ENCODE measurements at places on chromosomes 5 and 9. TPM values are rescaled to one million over a fixed set of nuclear protein-coding genes. Genes with fewer than 3 reads are reported as not detected.

BNC2 gene
- total RNA-seq, result 37.9 TPM

DNA sequence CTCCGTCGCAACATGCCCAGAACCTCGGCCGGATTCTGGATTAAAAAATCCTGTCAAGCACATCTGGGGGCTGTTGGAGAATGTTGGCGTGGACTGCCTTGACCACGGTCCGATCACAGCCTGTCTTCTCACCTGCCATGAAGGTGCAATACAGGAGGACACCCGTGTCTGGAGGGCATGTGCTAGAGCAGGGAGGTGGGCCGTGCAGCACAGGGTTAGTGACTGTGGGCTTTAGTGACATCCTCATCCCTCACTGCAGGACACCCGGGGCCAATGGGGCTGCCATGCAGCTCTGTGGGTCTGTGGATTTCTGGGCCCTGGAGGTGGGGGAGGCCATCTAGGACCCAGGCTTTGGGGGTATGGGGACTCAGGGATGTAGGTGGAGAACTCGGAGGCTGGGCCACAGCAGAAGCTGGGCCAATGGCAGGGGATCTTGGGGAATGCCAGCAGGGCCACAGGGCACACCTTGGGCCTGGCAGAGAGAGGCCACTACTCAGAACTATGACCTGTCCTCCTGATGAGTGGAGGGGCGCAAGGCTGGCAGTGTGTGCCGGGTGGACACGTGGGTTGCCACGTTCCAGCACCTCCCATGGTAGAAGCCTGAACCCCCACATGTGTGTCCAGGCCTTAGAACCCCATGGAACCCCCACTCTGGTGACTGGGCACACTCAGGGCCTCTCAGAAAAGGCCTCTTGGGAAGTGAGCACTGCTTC, 23.3 kb downstream of the ZDHHC11B start:
- no peak for DNase-seq

TERT gene
- total RNA-seq, result 0.91 TPM

NUTM2F gene
- not detected for total RNA-seq

DNA sequence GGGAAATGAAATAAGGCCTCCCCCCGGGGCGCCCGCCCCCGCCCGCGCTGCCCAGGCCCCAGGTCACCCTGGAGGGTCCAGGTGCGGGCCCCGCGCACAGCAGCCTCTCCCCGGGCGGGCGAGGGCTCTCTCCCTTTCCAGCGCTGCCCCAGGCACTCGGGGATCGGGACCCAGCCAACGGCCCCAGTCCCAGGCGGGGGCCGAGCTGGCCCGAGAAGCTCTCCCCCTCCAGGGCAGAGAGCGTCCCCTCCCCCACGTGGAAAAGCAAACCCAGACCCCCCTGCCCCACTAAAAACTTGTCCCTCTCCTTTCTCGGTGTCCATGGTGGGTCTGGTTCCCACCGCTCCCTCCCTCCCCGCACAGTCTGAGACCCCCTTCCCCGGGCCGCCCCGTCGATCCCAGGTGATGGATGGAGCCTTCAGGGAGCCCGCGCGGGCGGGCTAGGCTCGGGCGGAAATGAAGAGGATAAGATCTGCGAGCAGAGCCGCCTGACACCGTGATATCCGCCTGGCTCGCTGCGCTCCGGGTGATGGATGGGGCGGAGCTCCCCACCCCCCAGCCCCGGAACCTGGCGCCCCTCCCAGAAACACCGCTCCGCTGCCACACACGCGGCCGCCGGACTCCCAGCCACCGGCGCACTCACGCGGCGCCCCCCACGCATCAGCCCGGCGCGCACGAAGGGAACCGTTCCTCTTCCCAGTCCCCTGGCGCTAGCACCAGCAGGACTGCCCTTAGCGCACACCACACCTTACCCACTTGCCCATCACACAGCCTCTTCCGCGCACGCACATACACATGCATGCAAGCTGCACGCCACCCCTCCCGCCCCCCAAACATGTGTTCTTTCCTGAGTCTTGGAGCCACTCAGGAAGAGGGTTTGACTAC, 81.7 kb upstream of the ZBTB43 start:
- DNase-seq, result peak; percentile 69

GABBR2 gene
- total RNA-seq, result 0.06 TPM

SPATA31E1 gene
- total RNA-seq, result not detected

- DNase-seq, result no peak
These were observed 17.4 kb downstream of the SH3PXD2B start for GRCh38 chr5:172436879-172437369.

- no peak for DNase-seq
These were observed at the start of gene QRFP for GRCh38 chr9:130896233-130897014. QRFP (minus strand) TSS chr9:130896812; CDS start chr9:130893838, 2,974 bp downstream.

- no peak for DNase-seq
These were observed 151.8 kb upstream of the MSX2 start for GRCh38 chr5:174572591-174572990.

DNA sequence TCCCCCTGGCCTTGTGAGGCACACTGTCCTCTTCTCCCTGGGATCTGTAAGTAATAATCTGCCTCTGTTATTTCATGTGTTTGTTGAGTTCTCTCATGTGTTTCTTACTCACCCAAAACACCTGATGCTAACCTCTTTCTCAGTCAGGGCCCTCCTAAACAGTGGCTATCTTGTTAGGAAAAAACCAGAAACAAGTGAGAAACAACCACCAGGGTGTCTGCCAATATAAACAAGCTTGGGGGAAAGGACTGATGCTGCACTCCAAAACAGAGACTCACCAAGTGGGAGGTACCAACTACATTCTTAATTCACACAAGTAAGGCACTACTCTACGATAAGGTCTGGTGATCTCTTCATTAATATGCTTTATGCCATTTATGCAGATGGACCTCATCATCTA, 564.4 kb downstream of the SEMA5A start:
- DNase-seq, result no peak

DNA sequence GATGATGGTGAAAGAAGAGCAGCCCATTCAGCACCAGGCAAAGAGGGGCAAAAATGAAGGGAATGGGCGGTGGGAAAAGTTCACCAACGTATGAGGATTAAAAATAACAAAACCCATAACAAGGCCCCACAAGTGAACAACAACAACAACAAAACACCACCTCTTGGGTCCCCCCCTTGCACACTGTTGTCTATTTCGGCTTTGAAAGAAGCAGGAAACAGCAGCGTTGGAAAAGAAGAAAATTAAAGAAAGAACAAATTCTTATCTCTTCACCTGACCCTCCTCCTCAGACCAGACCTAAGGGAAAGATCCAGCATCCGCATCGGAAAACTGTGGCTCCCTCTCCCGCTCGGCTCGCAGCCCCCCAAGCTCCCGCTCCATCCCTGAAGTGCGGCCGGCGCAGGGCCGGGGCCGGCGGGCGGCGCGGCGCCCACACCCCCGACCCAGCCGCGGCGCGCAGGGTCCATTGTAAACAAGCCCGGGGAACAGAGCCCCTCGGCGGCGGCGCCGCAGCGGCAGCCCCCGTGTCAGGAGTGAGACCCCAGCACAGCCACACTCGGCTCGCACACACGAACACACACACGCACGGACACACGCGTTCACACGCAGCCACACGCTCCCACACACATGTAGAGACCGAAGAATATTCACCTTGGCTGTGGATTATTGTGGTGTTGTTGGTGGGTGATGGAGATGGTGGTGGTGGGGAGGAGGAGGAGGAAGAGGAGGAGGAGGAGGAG, 535 bp downstream of the RFX3 start:
- DNase-seq, result no peak

PCDH12 gene
- 14.1 TPM for total RNA-seq

DNA sequence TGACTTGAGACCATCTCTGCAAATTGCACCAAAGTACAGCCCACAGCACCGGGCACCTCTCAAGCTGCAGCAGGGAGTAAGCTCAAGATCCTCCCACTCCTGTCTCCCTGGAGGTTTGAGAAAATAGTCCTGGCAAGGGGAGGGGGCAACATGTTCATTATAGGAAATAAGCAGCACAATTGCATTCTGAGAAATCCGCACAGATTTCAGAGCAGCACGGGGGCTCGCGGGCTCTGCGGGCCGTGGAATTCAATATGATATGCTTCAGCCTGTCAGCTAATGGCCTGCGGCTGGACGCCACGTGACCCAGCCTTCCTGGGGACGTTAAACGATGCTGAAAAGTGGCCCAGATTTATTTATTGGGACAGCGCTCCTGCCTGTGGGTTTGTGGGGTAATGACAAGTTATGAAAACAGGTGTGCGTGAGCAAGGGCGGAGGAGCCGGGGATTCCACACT, 156.4 kb downstream of the DAB2IP start:
- peak; percentile 66 for DNase-seq

DNA sequence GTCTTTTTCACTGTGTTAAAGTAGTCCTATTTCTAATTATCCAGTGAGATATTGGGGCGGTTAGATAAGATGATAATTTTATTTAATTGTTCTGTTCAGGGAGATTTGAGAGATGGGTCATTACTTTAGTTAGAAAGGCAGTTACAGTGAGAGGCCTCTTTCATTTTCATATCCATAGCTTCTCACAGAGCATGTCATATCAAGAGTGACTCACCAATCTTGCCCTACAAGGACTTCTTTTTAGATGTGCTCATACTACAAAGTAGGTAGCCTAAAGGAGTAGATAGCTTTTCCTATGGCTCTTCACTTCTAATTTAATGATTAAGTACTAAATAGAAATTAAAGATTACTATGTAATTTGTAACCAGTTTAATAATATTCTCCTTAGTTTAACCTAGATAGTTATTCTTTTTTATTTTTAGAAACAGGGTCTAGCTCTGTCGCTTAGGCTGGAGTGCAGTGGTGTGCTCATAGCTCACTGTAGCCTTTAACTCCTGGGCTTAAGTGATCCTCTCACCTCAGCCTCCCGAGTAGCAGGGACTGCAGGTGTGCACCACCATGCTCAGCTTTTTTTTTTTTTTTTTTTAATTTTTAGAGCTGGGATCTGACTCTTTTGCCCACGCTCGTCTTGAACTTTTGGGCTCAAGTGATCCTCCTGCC, 71.0 kb downstream of the FER start:
- no peak for DNase-seq

DNA sequence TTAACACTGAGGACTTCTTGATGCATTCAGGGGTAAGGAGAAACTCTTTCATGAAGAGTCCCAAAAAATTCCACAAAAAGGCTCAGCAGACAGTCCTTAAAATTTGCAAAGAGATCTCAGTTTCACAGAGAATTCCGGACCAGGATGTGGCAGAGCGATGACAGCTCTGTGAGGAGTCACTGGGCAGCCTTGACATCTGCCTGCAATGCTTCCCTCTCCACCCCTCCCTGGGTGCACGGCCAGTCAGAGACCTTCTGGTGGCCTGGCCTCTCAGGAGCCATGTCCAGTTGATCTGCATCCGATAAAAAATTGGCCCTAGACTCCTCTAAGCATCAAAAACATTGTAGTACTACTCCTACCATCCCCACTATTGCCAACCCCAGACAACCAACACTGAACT, 76.8 kb downstream of the MACROH2A1 start:
- DNase-seq, result no peak

NUTM2G gene
- total RNA-seq, result not detected

KCNV2 gene
- not detected for total RNA-seq

GRCh38 chr9:8696516-8696915, 896.9 kb upstream of the DMAC1 start:
- no peak for DNase-seq

DNA sequence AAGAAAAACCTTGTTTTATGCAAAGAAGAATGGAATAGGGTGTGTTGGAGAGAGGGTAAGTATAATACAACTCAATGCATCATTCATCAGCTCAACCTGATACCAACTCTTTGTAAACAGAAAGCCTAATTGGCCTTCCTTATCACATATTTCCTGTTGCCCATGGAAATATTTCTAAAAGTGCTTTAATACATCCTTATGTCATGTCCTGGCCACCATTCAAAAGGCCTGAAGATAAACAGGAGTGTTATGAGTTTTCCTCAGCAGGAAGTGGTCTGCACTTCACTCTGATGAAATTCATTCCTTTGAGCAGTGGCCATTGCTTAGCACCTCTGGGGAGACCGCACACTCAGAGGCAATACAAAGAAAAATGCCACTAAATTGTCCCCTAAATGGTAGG, 511.2 kb downstream of the SEMA5A start:
- DNase-seq, result no peak

- DNase-seq, result no peak
These were observed 293.9 kb downstream of the KDM4C start for GRCh38 chr9:7051711-7052110.

- DNase-seq, result no peak
These were observed 34.6 kb upstream of the COL15A1 start for GRCh38 chr9:98908897-98909634.

DNA sequence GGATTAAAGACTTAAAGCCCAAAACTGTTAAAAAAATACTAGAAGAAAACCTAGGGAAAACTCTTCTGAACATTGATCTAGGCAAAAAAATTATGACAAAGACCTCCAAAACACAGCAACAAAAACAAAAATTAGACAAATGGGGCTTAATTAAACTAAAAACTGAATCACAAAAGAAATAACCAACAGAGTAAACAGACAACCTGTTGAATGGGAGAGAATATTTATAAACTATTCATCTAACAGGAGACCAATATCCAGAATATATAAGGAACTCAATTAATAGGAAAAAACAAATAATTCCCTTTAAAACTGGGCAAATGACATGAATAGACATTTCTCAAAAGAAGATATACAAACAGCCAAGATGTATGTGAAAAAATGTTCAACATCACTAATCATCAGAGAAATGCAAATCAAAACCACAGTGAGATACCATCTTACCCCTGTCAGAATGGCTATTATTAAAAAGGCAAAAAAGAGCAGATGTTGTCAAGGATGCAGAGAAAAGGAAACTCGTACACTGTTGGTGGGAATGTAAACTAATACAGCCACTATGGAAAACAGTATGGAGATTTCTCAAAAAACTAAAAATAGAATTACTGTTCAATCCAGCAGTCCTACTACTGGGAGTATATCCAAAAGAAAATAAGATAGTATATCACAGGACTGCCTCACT, 50.2 kb upstream of the TLX3 start:
- no peak for DNase-seq

FOXD4L4 gene
- 0.31 TPM for total RNA-seq

DNA sequence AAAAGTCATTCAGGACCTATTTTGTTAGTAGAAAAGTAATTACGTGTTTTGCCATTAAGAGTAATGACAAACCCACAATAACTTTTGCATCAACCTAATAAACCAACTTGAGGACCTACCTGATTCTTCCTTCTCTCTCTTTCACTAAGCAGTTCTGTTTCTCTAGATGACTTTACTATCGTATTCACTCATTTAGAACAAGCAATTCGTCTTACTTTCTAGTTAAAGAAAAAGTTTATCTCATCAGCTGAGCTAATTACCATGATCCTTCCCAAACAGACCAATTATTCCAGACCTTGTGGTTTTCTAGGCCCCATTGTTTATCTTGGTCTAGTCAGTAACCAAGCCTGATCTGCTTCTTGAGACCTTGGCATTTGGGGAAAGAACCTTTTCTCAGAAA, 49.6 kb upstream of the PRDM9 start:
- no peak for DNase-seq

DNA sequence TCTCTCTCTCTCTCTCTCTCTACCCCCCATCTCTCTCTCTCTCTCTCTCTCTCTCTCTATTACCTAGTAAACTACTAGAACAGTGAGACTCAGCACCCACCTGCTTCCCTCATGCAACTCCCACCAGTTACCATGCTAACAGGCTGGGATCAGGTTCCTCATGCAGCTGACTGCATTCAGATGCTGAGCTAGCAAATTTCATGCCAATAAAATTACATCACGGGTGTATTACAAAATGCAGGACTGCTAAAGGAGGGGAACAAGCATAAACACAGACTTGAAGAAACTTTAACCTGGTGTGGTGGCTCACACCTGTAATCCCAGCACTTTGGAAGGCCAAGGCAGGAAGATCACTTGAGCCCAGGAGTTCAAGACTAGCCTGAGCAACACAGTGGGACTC, 76.0 kb downstream of the CEMIP2 start:
- DNase-seq, result no peak

SPINK13 gene
- total RNA-seq, result 1.6 TPM

Data from kidney (tissue), 22 donors.